ENCODE measurements at places on chromosomes 2 and 18.

DNA sequence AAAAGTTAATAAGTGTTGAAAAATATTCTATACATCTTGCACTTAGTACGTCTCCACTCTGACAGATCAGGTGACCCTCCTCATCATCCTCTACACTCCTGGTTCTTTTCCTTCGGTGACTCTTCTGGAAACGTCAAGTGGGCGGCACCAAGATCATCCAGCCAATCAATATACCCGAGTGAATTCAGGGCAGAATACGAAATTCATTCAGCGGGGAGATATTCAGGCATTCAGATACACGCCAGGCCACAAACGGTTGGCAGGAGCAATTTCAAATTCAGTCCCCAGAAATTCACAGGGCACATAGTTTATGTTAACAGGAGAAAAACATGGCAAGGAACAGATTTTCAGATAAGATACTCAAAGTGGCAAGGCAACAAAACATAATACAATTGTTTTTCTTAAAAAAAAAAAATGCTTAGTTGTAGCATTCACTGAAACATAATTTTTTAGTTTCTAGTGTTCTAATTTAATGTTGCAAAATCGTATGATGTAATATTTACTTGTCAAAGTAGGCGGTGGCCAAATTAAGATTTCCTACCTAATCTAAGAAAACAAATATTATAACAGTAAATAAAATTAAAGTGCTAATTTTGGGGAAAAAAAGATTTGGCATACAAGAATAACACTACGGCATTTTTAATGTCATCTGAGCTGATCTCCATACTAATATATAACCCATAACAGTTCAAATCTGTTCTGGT is 4.2 kb downstream of the CLK1 start:
- no peak for DNase-seq

- DNase-seq, result no peak
These were observed 48.1 kb downstream of the SEMA4F start for GRCh38 chr2:74702001-74702715.

GRCh38 chr2:40450796-40451430 is 977 bp downstream of the SLC8A1 start:
- no peak for DNase-seq

- DNase-seq, result no peak
These were observed 23.9 kb upstream of the CEP68 start for GRCh38 chr2:65032019-65032975.

- DNase-seq, result no peak
These were observed 104.2 kb downstream of the SPTBN1 start for GRCh38 chr2:54560146-54560881.

All from stimulated activated naive B cell treated with anti-CD40 and anti-IgM and Interleukin-4, amounts not matched to agents 10 μg/mL and 1 μg/mL and 100 μg/mL, for 72 hours (primary cell).